ENCODE measurements at places on chromosomes 12 and 14.

GRCh38 chr12:6059221-6059620 is 65.2 kb downstream of the VWF start:
- DNase-seq: no peak

DNA sequence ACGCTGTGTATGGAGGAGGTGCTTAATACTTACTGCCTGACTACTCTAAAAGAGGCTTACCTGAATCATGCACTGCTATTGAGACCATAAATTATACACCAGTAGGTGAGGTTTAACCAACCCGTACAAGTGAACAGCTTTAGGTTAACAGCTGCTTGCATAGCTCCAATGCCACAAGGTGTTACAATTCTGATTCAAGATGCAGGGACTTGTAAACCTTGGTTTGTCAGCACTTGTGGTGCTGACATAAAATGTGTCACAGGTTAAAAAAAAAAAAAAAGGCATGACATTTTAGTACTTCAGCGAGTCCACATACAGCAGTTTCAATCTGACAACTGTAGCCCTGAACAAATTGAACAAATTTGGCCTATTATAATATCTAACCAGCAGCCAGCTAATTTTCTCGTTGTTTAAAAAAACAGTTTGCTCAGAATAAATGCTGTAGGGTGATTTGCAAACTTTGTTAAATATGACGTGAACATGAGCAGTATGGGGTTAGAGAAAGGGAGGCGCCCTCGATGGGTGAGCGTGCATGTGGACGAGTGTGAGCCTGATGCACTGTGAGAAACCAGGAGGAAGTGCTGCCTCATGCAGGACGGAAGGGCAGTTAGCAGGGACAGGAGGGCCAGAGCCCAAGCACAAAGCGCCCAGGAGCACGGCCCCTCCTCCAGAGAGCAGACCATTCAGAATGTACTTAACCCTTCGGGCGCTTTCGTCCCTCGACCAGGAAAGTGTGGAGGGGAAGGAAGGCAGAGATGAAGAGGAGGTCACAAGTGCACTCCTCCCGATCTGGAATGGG is 44.7 kb downstream of the TCHP start:
- no peak for DNase-seq

- DNase-seq: no peak
These were observed 292.1 kb downstream of the CACNA1C start for GRCh38 chr12:2344885-2345284.

DNA sequence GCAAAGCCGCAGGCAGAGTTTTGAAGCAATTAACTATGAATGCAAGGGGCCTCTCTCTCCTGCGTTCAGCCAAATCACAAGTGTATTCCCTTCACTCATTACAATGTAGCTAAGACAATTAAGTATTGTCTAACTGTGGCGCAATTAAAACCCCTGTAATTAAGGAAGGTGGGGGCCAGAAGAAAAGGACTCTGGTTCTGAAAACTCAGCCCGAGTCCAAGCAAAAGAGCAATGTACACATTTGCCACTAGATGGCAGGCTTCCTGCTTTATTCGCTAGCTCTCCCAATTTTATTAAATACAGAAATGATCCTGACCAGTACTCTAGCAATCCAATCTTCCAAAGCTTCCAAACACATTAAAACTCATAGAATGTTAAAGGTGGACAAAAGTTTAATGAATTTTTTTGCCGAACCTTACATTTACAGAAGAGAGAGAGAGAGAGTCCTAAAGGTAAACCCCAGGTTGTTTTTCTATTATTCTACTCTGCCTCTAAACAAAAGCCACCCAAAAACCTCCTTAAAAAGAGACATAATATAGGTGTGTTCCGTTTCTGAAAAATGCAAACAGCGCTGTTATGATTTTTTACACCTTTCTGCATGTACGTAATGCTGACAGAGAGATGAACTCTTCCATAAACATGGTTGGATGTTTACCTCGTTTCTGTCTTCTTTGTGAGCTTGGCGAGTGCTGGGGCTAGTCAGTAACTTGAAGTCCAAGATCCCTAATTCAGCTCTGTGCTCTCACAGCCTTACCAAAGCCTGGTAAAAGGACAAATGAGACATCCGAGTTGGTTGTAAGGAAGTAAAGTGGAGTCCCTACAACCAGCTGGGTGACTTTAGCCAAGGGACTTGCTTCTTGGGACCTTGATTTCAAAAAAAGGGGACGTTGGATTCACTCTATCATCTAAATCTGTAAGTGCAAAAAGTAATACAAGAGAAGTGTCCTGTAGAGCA is 50.9 kb upstream of the VASH1 start:
- DNase-seq: no peak

DNA sequence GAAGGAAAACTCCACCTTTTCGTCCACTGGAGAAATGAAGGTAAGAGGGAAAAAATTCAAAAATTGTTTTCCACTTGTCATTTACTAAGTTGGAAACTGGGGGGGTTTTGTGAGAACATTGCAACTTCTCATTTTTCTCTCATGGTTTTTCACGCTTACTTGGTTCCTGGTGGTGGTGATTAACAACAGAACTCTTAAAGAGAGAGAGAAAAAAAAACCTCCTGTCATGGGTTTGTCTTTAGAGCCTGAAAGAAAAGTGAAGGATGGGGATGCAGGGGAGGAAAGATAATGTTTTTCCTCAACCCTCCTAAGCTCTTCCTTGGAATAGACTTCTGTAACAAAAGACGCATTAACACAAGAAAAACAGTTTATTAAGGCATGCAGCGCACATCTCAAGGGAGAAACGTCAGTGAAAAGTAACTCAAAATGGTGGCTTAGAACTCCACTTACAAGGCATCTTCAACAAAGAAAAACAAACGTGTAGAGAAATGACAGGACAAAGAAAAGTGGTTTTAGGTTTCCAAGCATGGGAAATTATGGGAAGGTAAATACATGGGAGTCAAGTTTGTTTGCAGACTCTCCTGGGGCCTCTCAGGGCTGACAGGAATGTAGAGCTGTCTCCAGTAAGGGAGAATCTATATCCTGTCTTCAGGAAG is 81.9 kb upstream of the ATF7IP start:
- DNase-seq: no peak

- DNase-seq: no peak
These were observed 617.6 kb downstream of the TRHDE start for GRCh38 chr12:72889791-72890190.

- DNase-seq: no peak
These were observed 6.0 kb downstream of the TMX1 start for GRCh38 chr14:51246032-51246431.

DNA sequence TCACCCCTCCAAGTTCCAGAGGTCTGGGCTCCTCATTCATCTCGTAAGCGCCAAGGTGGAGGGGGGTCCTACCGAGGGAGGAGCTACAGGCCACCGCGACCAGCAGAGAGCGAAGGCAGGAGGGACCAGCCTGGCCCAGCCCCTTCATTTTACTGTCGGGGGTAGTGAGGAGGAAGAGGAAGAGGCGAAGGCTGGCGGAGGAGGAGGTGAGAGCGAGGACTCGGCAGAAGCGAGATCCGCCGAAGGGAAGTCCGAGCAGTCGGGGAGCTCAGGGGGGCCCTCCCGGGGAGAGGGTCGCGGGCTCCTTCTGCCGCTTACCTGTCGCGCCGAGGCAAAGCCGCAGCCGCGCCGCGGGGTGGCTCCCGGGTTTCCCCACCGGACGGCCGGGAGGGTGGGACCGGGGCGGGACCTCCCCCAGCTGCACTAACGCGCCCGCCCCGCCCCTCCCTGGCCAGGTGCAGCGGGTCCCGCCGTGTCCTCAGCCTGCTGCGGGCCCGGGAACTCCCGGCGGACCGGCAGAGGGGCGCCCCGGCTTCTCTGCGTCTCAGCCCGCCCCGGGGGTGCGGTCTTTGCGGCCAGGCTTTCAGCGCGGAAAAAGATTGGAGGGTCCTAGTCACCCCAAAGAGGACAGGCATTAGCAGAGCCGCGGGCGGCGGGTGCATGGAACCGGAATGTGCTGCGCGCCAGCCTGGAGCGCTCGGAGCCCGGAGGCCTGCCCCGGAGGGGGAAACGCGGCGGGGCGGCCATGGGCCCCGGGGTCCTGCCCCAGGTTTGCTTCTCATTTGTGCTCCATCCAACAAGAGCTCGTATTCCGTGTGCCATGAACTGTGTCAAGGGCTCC is at the start of gene GALNT6:
Gene GALNT6 (minus strand): TSS at position 124 of the 841 bp plus-strand sequence. CDS start 11,625 bp downstream, outside the sequence.
- peak; percentile 74 for DNase-seq

DNA sequence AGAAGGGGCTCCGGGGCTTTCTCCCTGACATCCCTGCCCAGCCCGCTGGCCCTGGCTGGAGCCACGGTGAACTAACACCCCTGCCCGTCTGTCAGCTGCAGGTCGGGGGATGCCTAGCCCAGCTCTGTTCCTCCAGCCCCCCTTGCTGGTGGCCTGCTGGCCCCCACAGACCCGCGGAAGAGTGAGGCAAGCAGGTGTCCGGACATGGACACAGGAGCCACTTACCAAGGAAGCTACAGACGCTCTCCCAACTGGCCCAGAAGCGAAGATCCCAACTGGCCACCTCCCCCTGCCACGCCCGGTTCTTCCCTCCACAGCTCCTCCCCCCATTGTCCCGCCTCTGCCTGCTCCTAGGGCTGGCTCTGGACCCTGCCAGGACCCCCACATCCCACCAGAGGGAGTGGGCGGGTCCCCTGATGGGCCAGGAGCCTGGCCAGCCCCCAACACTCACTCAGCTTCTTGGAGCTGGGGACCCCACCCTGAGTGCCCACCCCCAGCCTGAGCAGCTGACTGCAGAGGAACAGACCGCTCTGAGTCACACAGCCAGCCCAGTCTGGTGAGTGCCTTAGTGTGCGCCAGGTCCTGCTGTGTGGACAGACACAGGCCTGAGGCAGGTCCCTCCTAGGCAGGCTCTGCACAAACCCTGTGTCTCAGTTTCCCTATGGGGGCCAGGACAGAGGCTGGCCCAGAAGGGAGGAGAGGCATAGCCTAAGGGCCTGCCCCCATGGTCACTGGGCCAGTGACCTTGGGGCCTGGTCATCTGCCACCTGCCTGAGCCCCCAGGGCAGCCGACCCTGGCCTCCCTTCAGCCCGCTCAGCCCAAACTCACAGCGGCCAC is 7.7 kb downstream of the AHNAK2 start:
- DNase-seq: no peak

GRCh38 chr12:112236786-112237185 is 111.4 kb downstream of the TRAFD1 start:
- no peak for DNase-seq

GRCh38 chr12:91577586-91578539 is 395.2 kb upstream of the DCN start:
- DNase-seq: no peak

GRCh38 chr12:19402743-19403431 is 36.4 kb upstream of the AEBP2 start:
- no peak for DNase-seq

DNA sequence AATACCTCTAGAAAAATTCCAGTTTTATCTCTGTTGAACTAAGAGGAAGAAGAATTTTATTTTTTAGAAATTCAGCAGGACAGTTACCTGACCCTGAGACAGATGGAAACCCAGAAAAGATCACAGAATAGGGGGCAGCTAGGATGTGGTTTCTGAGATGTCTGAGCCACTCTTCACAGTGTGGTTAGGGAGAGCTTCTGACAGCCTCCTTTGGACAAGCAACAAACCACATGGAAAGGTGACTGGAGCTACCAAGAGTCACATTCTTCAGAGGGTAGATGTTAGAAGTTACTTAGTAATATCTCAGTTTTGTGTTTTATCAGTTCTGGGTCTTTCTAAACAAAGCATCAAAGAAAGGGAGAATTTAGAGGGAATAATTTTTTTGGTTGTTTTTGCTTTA is 117.3 kb upstream of the NAP1L1 start:
- no peak for DNase-seq

GRCh38 chr12:27821259-27821973 is 41.4 kb upstream of the MANSC4 start:
- DNase-seq: peak; percentile 20

DNA sequence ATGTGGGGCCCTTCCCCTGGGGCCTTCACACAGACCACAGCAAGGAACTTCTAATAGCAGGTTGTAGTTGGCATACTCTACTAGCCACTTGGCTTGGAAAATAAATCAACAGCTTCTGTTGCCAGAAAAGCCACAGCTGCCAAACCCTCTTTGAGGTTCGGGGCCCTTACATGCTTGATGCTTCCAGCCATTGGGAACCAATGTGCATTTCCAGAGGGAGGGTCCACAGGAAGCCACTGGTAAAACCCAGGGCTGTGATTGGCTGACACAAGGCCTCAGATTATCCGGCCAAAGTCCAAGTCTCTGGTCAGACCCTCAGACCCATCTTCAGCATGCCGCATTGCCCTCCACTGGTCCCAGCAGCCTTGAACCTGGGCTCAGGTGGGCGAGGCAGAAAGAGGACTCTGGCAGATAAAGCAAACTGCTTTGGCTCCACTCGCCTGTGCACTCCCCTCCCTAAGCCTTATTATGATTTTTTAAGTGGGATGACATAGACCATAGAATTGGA is 214.4 kb downstream of the BCL11B start:
- DNase-seq: no peak

DNA sequence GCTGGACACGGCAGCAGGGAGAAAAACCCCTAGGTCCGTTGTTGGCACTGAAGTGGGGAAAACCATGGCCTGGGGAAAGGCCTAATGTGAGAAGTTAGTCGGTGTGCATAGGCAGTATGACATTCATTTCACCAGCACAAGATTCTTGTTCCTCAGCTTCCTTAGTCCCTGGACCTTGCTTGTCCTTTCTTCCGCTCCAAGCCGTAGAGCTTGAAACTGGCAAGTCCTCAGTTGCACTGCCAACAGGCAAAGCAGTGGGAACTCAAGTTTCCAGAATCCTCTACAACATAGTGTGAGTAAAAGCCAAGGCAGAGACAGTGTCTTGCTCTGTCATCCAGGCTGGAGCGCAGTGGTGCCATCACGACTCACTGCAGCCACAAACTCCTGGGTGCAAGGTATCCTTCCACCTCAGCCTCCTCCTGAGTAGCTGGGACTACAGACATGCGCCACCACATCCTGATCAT is 138.5 kb upstream of the AMIGO2 start:
- peak; percentile 43 for DNase-seq

- DNase-seq: no peak
These were observed 6.9 kb downstream of the FGF23 start for GRCh38 chr12:4372653-4373052.

- no peak for DNase-seq
These were observed 131.2 kb downstream of the KCNH5 start for GRCh38 chr14:62914025-62914424.

DNA sequence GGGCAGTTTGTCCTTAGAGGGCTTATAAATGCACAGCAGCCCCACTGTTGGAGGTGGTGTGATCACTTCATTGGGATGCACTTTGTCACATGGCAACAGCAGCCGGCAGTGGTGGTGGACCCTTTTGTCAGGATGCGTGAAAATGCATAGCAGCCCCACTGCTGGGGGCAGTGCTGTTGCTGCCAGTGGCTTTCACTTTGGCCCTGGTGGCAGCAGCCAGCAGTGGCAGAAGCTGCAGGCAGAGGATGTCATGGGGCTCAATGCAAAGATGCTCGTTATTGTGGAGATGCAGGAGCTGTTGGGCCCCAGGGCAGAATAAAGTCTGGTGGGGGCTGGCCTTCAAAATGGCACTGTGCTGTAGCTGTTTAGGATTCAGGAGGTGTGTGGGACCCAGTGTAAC is 173.0 kb upstream of the DAAM1 start:
- no peak for DNase-seq

DNA sequence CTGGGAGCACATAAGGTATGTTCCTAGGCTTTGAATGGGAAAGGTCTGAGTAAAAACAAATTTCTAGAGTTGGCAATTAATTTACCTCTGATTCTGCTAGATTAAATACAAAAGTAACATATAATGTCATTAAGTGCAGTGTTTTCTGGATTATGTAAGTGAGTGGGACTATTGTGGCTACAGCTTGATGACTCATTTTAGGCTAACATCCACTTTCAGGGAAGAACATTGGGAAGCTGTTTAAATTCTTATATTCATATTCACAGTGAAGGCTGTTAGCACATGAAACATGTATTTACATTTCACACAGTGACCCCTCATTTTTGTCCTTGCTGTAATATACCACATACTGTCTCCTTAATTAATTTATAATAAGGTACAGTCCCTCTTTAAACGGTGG is 13.2 kb upstream of the BMAL2 start:
- DNase-seq: no peak

Measured in activated naive CD4-positive, alpha-beta T cell treated with Interleukin-2 at 50 U/mL for 16 hours (primary cell).